ENCODE measurements at places on chromosomes 2 and 18. TPM values are rescaled to one million over a fixed set of nuclear protein-coding genes. Genes with fewer than 3 reads are reported as not detected.

DNA sequence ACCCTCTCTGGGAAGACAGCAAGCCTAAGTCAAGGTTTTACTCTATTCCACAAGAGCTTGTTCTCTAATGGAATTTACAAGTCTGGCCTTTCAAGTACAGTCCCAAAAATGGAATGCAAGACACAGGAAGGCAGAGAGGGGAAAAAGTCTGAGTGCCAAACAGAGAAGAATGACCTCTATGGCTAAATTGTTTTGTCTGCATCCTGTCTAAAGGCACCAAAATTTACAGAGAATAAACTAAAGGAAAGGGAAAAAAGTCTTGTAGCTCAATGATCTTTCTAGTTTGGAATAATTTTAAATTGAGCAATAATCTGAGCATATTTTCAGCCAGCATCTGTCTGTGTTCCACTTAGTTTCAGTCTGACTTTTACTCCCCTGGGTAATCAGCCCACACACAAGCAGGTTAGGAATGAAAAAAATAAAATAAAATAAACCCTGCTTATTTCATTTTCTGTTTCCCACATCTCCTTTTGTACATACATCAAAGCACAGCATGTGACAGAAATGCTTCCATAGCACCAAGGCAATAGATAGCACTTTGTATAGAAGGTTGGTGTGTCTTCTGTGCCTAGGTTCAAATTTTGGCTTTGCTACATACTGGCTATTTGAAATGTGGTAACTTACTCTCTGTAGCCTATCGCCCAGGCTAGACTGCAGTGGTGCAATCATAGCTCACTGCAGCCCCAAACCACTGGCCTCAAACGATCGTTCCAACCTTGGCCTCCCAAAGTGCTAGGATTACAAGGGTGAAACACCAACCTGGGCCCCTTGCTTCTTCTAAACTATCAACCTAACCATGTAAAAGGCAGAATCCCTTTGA is 105.1 kb downstream of the SLC8A1 start:
- DNase-seq = peak; percentile 60
- no peaks in the 10 kb centered on the region for H3K36me3 ChIP-seq
- no peaks in the 10 kb centered on the region for H3K27me3 ChIP-seq
- H3K27ac ChIP-seq = peak overlapping the region; percentile 31
- no peak overlapping the region for H3K4me3 ChIP-seq

GRCh38 chr18:25043104-25043503 is 308.9 kb downstream of the ZNF521 start:
- H3K4me1 ChIP-seq = peaks cover 5% of the 10 kb centered on the region
- no peak for DNase-seq
- no peaks in the 10 kb centered on the region for H3K36me3 ChIP-seq
- H3K27ac ChIP-seq = no peak overlapping the region

CEBPZOS gene
- total RNA-seq = 59.5 TPM

FBXO36 gene
- total RNA-seq = 0.99 TPM

DNA sequence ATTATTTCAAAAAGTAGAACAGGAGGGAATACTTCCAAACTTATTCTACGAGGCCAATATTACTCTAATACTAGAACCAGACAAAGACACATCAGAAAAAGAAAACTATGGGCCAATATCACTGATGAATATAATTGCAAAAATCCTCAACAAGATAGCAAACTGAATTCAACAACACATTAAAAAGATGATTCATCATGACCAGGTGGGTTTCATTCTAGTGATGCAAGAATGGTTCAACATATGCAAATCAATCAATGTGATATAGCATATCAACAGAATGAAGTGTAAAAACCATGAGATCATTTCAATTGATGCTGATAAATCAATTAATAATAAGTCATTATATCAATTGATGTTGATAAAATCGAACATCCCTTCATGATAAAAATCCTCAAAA is 22.4 kb upstream of the EML6 start:
- no peaks in the 10 kb centered on the region for H3K4me1 ChIP-seq
- DNase-seq = no peak
- H3K27ac ChIP-seq = no peak overlapping the region
- no peaks in the 10 kb centered on the region for H3K27me3 ChIP-seq

LRRC30 gene
- total RNA-seq = 8.2 TPM

GRCh38 chr2:220811952-220812570 is 760.0 kb downstream of the EPHA4 start:
- no peak overlapping the region for H3K27ac ChIP-seq
- H3K36me3 ChIP-seq = no peaks in the 10 kb centered on the region
- no peaks in the 10 kb centered on the region for H3K4me1 ChIP-seq
- H3K4me3 ChIP-seq = no peak overlapping the region
- DNase-seq = no peak

DNA sequence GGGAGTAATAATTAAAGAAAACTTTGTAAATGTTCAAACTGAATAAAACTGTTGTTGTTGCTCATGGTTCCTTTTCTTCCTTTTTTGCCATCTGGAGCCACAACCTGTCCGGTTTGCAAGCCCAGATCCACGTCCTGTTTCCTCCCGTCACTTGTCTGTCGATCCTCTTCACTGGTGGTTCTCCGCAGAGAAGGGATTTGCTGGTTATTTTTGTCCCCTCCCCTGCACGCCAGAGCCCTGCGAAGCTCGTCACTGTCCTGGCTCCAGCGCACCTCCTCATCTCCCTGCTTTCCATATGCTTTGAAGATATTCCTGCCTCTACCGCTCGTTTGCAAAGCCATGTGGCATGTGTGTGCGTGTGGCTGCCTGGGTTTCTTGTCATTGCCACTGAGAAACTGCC is 461.4 kb downstream of the RNF144A start:
- H3K4me1 ChIP-seq = no peaks in the 10 kb centered on the region
- H3K4me3 ChIP-seq = no peak overlapping the region
- DNase-seq = no peak
- H3K27me3 ChIP-seq = no peaks in the 10 kb centered on the region

DNA sequence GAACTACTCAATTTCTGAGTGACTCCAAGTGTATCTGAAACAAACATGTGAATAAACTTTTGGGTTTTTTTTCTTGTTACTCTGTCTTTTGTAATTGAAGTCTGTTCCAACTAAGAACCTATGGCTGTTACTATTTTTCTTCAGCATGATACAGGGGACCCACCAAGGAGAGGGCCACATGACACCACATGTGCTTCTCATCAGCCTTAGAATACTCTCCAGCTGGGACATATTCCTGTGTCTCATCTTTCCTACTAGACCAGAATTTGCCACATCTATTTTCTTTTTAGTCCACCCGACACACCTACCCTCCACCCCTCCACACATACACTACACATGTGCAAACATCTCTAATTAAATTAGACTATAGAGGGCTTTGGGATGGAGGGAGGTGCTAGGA is 191.7 kb upstream of the NDUFV2 start:
- no peak overlapping the region for H3K27ac ChIP-seq
- no peaks in the 10 kb centered on the region for H3K27me3 ChIP-seq
- DNase-seq = no peak

GTF2A1L gene
- total RNA-seq = not detected

CABYR gene
- not detected for total RNA-seq

DNA sequence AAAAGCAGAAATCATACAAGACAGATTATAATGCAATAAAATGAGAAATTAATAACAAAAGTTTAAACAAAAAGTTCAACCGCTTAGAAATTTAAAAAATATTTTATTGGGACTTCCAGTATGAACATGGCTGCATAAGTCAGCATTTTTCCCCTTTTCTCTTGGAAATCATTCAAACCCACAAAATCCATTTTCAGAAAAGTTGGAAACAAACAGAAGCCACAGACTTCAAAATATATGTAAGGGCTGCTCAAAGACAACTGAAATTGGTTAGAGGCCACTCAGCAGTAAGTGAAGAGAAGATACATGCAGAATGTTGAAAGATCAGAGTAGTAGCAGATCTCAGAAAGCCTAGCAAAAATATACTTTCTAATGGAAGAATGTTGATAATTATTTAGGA is 194.0 kb downstream of the DYSF start:
- no peak overlapping the region for H3K4me3 ChIP-seq
- no peaks in the 10 kb centered on the region for H3K27me3 ChIP-seq
- no peaks in the 10 kb centered on the region for H3K36me3 ChIP-seq

DNA sequence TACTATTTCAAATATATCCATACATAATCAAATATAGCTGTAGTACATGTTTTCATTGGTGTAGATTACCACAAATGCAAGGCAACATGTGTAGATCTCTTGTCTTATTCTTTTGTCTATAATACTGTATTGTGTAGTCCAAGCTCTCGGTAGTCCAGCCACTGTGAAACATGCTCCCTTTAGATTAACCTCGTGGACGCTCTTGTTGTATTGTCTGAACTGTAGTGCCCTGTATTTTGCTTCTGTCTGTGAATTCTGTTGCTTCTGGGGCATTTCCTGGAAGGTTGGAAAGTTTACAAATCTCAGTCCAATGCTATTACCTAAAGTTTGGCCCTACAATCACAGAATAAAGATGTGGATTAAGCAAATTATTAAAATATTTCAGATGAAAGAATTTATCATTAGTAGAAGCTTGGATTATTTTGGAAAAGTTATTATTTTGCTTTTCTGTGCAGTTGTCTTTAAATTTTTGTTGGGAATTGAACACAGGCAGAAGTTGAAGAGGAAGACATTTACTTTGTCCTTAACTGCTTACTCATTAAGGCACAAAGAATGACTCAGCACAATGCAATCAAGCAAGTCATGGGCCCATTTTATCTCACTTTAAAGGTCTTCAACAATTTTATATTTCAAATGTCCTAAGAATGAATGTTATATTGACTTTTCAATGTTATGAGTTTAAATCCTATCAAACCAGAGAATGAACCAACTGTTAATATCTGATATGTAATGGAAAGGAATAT is 103.4 kb upstream of the CAVIN2 start:
- no peak for DNase-seq
- H3K4me1 ChIP-seq = no peaks in the 10 kb centered on the region
- no peak overlapping the region for H3K4me3 ChIP-seq
- H3K27ac ChIP-seq = no peak overlapping the region

GRCh38 chr2:54952425-54952824 is 97.8 kb downstream of the RTN4 start:
- H3K4me3 ChIP-seq = no peak overlapping the region
- H3K4me1 ChIP-seq = peaks cover 4% of the 10 kb centered on the region
- no peak for DNase-seq
- H3K27ac ChIP-seq = no peak overlapping the region

DNA sequence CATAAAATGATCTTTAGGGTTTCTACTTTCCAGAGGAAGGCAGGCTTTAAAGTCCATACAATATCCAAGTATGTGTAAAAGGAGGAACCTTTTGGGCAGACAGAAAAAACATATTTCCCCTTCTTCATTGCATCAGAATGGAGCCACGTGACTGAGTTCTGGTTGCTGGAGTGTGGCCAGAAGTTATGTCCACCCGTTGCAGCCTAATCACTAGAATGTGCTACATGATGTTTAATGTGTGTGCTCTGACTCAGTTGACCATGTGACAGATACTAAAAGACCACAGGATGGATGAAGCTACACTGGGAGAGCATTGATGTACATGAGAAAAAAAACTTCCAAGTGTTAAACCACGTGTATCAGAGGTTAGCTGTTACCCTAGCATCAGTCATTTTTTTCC is 460.9 kb downstream of the RIT2 start:
- no peak overlapping the region for H3K4me3 ChIP-seq
- no peak overlapping the region for H3K27ac ChIP-seq
- H3K36me3 ChIP-seq = no peaks in the 10 kb centered on the region
- no peak for DNase-seq

GRCh38 chr2:157938556-157938955 is 62.4 kb upstream of the ACVR1 start:
- no peak overlapping the region for H3K4me3 ChIP-seq
- H3K36me3 ChIP-seq = no peaks in the 10 kb centered on the region
- H3K27me3 ChIP-seq = peaks cover 2% of the 10 kb centered on the region
- H3K4me1 ChIP-seq = no peaks in the 10 kb centered on the region

DNA sequence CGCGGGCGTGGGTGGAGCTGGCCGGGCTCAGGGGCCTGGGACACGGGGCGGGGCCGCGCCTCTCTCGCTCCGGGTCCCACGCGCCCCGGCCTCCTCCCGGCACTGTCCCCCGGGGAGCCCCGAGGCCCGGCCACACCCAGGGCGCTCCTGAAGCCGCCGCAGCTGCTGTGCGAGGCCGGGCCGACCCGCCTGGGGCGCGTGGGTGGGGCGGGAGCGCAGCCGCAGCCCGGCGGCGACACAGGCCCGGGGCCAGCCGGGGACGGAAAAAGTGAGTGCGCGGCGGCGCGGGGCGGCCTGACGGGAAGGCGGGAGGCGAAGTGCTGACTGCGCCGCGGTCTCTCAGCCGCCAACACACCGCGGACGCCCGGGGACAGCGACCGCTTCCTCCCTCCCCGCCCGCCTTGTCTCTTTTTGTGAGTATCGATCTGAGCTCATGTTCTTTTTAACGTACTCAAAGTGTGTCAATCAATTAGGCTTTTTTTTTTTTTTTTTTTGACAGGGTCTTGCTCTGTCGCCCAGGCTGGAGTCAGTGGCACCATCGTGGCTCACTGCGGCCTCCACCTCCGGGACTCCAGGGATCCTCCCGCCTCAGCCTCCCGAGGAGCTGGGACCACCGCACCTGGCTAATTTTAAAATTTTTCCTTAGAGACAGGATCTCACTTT is 14.5 kb downstream of the PDCD1 start:
- peak overlapping the region; percentile 60 for H3K4me3 ChIP-seq
- no peaks in the 10 kb centered on the region for H3K27me3 ChIP-seq
- no peaks in the 10 kb centered on the region for H3K36me3 ChIP-seq
- H3K4me1 ChIP-seq = no peaks in the 10 kb centered on the region
- no peak overlapping the region for H3K27ac ChIP-seq

- H3K27ac ChIP-seq = no peak overlapping the region
- H3K27me3 ChIP-seq = no peaks in the 10 kb centered on the region
- no peaks in the 10 kb centered on the region for H3K36me3 ChIP-seq
- no peak overlapping the region for H3K4me3 ChIP-seq
- no peak for DNase-seq
- no peaks in the 10 kb centered on the region for H3K4me1 ChIP-seq
These were observed 320.6 kb downstream of the ETAA1 start for GRCh38 chr2:67717692-67718091.

DNA sequence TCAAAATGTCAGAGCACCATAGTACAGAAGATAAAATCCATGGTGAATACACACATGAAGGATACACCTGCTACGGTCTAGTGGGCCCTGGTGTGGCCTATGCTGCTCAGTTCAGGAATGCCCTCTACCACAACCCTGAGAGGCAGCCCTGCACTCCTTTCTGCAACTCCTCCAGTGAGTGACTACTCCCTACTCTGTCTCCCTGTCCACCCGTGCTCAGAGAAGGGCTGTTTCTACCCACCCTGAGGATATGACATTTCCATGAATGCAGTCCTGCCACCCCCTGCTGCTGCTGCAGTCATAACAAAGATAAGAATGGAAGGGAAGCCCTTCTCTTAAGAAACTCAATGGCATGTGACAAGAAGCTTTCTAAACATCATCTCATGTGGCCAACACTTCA is 137.0 kb downstream of the EN1 start:
- H3K4me3 ChIP-seq = no peak overlapping the region
- no peak for DNase-seq
- no peaks in the 10 kb centered on the region for H3K4me1 ChIP-seq
- H3K36me3 ChIP-seq = no peaks in the 10 kb centered on the region

DNA sequence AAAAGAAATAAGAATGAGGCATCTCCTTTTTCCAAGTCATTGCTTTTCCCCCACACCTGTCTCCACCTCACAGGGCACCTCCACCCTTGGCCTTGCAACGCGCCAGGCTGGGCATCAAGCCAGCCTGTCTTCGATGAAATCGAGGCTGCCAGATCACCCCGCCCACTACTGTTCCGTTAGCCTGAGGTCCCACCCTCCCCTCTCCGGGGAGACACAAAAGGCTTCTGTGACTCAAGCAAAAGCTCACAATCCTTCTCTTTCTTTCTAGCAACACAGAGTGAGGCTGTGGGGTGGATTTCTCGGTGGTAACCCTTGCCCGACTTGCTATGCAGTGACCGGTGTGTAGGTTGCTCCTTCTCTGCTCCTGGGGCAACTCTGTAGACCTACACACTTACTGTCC is 9.9 kb downstream of the TNP1 start:
- H3K36me3 ChIP-seq = no peaks in the 10 kb centered on the region
- DNase-seq = peak; percentile 66
- H3K27ac ChIP-seq = no peak overlapping the region
- H3K27me3 ChIP-seq = no peaks in the 10 kb centered on the region
- H3K4me1 ChIP-seq = no peaks in the 10 kb centered on the region

ANKRD29 gene
- 0.75 TPM for total RNA-seq
